Central memory CD8-positive, alpha-beta T cell (primary cell): ENCODE measurements at places on chromosomes 4 and X.

GRCh38 chrX:9953396-9953795, 13.8 kb upstream of the CLDN34 start:
- no peak for DNase-seq
- no peak overlapping the region for H3K4me3 ChIP-seq
- no peaks in the 10 kb centered on the region for H3K4me1 ChIP-seq
- H3K27me3 ChIP-seq = no peaks in the 10 kb centered on the region
- H3K36me3 ChIP-seq = no peaks in the 10 kb centered on the region
- no peak overlapping the region for H3K27ac ChIP-seq

DNA sequence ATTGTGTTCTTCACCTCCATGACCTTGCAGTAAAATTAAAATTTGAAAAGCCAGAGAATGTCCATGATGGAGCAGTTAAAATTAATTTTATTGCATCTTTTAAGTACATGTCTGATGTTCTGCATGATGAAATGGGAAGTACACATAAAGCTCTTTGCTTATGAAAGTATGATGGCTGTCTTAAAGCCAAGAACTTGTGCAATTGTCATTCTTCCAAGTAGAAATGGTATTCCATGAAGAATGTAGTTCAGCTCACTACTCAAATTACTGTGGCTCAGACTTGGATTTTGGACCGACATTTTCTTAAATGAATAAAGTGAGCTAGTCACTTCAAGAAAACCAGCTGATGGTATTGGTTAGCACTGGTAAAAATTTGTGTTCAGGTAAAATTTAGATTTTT, 161.7 kb upstream of the CXCL13 start:
- H3K36me3 ChIP-seq = no peaks in the 10 kb centered on the region
- H3K27ac ChIP-seq = no peak overlapping the region
- peaks cover 12% of the 10 kb centered on the region for H3K27me3 ChIP-seq
- H3K4me1 ChIP-seq = no peaks in the 10 kb centered on the region
- DNase-seq = no peak

- H3K4me3 ChIP-seq = no peak overlapping the region
- no peak for DNase-seq
- no peak overlapping the region for H3K27ac ChIP-seq
- H3K27me3 ChIP-seq = peaks cover 29% of the 10 kb centered on the region
Observed at GRCh38 chr4:173492315-173492714, 37.7 kb downstream of the HAND2 start.

GRCh38 chr4:155722336-155722735, 36.5 kb upstream of the GUCY1B1 start:
- H3K4me1 ChIP-seq = no peaks in the 10 kb centered on the region
- H3K27me3 ChIP-seq = no peaks in the 10 kb centered on the region
- DNase-seq = no peak
- H3K36me3 ChIP-seq = no peaks in the 10 kb centered on the region
- no peak overlapping the region for H3K4me3 ChIP-seq

DNA sequence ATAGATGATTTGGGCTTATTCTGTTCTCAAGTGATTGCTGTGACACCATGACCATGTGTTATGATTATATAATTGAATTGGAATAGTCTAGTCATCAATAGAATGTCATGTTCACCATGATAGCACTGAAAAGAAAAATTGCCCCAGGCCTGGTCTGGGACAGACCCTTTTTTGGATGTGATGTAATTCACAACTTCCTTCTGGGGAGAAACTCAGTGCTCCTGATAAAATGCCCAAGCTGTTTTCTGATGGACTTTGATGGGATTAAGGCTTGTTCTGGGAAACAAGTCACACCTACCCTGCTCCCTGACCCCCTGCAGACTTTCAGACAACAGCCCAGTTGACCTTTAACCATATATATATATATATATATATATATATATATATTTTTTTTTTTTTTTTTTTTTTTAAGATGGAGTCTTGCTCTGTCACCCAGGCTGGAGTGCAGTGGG, 65.3 kb downstream of the RHOH start:
- H3K27me3 ChIP-seq = no peaks in the 10 kb centered on the region
- DNase-seq = no peak
- no peak overlapping the region for H3K4me3 ChIP-seq
- peaks cover 66% of the 10 kb centered on the region for H3K4me1 ChIP-seq

GRCh38 chrX:69082753-69083150, 82.5 kb downstream of the PJA1 start:
- no peaks in the 10 kb centered on the region for H3K36me3 ChIP-seq
- no peaks in the 10 kb centered on the region for H3K27me3 ChIP-seq
- H3K27ac ChIP-seq = no peak overlapping the region
- no peak overlapping the region for H3K4me3 ChIP-seq
- H3K4me1 ChIP-seq = no peaks in the 10 kb centered on the region

DNA sequence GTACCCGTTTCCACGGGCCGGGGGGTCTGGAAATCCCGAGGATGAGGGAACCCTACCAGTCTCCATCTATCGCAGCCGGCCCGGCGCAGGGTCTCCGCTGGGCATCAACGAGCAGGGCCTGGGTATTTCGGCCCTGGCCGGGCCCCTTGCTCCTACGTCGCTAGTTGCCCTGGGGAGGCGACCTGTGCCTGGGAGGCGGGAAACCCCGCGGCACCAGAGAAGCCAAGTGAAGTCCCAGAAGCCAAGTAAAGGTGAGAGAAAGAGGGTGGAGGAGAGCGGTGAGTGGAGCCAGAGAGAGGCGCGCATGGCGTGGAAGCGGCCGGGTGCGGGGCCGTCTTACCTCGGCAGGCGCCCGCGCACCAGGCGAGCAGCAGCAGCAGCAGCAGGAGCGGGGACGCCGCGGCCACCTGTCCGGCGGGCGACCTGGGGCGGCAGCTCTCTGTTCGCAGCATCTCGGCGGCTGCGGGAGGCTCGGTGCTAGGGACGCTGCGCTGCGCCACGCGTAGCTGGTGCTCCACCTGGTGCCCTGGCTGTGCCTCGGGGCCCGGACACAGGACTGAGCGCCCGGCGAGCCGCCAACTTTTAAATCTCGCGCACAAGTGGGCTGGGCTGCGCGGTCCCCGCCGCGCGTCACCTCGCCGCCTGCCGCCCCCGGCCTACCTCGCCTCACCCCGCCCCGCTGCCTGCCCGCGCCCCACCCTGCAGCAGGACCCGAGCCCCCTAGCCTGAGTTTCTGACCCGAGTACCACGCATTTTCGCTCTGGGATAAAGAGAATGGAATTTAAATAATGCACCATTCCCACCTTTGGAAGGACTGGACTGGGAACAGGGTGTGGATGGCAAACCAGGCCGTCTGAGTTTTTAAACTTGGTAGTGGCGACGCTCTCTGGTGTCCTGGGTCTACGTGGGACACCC, at the start of gene NMU:
TSS of gene NMU (minus strand) at position 558 of the 915 bp plus-strand sequence. CDS start at position 452, 106 bp downstream.
- DNase-seq = no peak
- H3K27me3 ChIP-seq = peaks cover 82% of the 10 kb centered on the region
- H3K36me3 ChIP-seq = no peaks in the 10 kb centered on the region
- H3K4me1 ChIP-seq = peaks cover 15% of the 10 kb centered on the region
